ENCODE measurements at places on chromosomes 7 and 10. TPM values are rescaled to one million over a fixed set of nuclear protein-coding genes. Genes with fewer than 3 reads are reported as not detected.

CCNJ gene
- 2.4 TPM for total RNA-seq

CYP26A1 gene
- not detected for total RNA-seq

GRCh38 chr10:4459531-4459930 is 366.5 kb upstream of the AKR1E2 start:
- no peak for DNase-seq

DNA sequence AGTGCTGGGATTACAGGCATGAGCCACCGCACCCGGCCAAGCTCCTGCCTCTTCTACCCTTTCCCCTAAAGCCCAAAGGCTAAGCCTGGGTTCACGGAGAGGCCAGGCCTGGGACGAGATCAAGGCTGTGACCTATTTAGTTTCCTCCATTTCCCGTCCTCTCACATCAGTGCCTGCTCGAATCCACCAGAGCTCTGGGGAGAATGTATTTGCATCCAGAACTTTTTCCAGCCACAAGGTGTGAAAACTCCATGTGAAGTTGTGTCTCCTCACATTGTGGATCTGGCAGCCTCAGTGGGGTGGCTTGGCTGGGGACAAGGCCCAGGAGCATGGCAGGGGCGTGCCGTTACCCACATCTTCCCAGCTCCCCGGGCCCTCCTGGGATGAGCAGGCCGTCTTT is 38.0 kb downstream of the SMKR1 start:
- no peak for DNase-seq

DNA sequence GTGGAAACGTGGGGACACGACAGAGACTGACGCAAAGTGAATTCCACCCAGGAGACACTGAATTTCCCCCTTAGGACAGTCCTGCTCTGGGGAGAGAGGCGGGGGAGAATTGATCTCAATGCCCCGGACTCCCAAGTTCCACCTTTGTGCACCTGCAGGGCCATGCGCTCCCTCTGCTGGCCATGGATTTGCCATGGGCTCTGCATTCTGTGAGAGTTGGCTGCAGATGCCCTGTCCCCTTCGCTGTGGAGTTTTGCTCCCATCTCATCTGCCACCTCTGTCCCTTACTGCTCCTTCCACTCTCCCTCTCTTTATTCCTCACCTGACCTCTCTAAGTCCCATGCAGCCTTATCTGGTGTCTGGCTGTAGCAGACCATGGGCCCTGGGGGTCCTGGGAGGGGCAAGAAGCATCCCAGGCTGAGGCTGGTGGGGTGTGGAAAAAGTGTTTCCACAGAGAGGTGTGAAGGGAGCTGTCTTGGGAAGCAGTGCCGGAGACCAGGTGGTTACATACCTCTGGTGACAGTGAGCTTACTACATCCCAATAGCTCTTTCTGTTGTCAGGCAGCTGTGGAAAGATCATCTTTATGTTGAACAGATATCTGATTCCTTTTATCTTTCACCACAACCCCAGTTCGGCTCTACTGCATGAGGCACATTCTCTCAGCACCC is 14.3 kb downstream of the GHRHR start:
- no peak for DNase-seq

DNA sequence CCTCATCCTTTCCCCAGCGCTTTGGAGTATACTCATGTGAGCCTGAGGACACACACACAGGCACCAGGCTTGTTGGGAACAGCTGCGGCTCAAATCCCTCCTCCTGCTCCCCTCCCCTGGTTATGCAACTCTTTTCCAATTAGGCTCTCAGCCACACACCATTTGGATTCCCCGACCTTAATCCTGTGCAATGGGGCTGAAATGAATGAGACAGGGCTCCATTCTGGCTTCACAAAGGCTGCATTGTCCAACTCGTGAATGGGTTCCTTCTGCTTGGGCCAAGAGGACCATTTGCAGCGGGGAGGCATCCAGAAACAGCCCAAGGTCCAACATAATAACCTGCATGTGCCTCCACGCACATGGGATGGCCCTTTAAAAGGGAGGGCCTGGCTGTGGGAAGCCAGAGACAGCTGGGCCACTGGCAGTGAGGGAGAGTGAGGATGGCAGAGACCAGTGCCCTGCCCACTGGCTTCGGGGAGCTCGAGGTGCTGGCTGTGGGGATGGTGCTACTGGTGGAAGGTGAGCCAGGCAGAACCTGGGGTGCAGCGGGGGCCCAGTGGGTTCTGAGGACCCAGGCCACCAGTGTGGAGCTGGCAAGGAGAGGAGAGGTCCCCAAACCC is at the start of gene RGR:
Gene RGR (plus strand): TSS at position 403 of the 620 bp plus-strand sequence. CDS start 38 bp downstream, at position 441.
- peak; percentile 49 for DNase-seq

DNA sequence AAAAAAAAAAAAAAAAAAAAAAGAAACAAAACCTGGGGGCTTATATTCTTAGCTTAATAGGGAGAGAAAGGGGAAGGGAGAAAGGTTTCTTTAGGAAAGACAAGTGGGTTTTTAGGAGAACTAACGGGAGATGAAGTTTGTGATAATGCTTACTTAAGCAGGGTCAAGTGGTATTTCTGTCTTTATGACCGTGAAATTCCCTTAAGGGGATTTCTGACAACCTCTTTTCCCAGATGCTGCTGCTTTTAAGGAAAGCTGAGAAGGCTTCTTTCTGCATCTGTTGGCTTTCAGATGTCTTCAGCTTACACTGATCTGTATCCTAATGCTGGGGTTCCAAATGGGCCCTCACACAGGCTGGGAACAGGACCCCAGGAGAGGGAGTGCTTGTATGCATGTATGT is 42.6 kb downstream of the ADAMTS14 start:
- no peak for DNase-seq

GRCh38 chr10:61961278-61961677 is 59.8 kb downstream of the ARID5B start:
- no peak for DNase-seq

DNA sequence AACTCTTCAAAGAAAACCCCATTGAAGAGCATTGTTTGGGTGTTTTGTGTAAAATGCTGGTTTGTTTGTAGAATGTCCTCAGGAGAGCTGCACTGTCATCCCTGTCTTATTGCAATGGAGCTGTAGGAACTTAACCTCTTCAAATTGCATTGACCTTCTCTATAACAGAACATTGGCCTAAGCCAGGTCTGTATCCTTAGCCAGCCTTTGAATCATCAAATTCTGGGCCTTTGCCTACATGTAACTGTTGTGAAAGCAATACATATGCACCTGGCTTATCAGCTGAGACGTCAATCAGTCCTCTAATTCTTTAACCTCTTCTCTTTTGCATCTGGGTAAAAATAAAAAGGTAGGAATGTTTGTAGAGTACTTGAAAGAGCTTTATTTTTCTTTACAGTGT is 196.0 kb downstream of the CSTF2T start:
- DNase-seq = no peak

DNA sequence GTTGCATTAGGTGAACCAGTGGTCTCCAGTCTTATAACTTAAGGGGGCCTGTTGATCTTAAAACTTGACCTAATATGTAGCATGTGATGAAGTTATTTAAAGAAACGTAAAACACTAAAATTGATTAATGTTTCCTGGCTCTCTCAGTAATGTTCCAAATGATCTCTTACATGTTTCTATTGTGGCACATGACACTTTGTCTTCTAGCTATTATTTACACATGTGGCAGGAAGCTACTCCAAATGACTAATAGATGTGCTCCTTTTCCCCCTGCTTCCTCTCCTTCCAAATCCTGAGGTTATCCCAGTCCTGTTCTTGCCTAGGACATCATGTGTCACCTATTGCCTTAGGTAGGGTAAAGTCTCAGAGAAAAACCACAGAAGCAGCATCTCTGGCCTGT is 89.4 kb downstream of the FAS start:
- DNase-seq = no peak
